Muscle of back (tissue), 13 donors: ENCODE measurements at places on chromosomes 2 and 18. TPM values are rescaled to one million over a fixed set of nuclear protein-coding genes. Genes with fewer than 3 reads are reported as not detected.

DNA sequence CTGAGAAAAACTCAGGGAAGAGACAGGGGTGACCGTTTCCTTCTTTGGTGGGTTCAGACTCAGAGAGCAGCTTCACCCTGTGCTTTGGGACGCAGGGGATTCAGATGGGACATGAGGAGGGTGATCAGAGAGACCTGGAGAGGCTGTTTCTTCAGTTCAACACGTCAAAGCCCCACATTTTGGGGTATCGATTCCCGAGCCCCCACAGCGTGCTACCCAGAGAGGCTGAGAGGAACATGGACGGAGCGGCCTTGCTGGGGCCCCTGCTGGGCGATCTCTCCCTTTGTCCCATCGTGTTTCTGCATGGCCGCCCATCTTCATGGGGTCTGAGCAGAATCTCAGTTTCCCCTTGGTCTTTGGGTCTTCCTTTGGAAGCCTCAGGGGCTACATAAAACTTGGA lies 38.2 kb upstream of the PXDN start:
- DNase-seq, result no peak

- no peak for DNase-seq
Measured at GRCh38 chr2:225616372-225616771, 216.9 kb downstream of the NYAP2 start.

DNA sequence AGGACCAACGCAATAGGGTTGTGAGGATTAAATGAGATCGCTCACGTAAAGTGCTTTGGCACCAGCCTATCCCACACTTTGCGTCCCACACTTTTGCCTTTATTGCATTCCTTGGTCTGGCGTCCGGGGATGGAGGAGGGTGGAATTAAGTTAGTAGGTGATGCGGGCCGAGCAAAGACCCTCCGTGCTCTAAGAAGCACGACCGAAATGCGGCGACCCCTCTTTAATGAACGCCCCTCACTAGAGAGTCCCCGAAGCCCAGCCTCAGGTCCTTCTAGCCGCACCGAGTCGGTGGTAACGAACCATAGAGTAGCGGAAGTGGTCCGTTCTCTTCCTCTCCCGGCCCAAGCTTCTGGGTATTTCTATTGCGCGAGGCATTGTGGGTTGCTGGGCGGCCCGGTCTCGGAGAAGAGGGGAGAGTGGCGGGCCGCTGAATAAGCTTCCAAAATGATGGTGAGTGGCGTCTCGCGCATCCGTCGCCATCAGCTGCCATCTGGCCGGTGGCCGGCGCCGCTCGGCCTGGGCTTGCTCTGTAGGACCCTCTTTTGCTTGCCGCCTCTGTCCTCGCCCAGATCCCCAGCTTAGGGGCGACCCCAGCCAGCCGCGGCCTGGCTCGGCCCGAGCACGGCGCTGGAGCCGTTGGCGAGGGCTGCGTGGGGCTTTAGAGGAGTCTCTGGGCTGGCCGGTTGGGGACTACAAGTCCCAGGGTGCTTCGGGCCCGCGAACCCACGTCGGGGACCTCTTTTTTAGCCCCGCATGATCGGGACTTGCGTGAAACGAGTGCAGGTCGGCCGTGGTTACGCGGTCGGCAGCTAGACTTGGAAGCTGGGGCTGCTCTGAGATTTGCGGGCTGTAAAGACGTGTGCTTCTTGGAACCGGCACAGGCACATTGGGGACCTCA lies at the start of gene CCT7:
Gene CCT7 (plus strand): TSS at position 377 of the 901 bp plus-strand sequence. CDS start 71 bp downstream, at position 448.
- peak; percentile 92 for DNase-seq

The SNRNP27 gene
- 69.4 TPM for polyA plus RNA-seq

- peak; percentile 99 for DNase-seq
Measured at GRCh38 chr18:48538531-48539405, at the start of gene CTIF. Gene CTIF, plus strand, starts transcription at chr18:48539031. Its CDS starts 80,535 bp downstream, at chr18:48619566.

The C18orf63 gene
- polyA plus RNA-seq, result 0.11 TPM

The TLX2 gene
- polyA plus RNA-seq, result not detected

The ANKRD62 gene
- not detected for polyA plus RNA-seq

DNA sequence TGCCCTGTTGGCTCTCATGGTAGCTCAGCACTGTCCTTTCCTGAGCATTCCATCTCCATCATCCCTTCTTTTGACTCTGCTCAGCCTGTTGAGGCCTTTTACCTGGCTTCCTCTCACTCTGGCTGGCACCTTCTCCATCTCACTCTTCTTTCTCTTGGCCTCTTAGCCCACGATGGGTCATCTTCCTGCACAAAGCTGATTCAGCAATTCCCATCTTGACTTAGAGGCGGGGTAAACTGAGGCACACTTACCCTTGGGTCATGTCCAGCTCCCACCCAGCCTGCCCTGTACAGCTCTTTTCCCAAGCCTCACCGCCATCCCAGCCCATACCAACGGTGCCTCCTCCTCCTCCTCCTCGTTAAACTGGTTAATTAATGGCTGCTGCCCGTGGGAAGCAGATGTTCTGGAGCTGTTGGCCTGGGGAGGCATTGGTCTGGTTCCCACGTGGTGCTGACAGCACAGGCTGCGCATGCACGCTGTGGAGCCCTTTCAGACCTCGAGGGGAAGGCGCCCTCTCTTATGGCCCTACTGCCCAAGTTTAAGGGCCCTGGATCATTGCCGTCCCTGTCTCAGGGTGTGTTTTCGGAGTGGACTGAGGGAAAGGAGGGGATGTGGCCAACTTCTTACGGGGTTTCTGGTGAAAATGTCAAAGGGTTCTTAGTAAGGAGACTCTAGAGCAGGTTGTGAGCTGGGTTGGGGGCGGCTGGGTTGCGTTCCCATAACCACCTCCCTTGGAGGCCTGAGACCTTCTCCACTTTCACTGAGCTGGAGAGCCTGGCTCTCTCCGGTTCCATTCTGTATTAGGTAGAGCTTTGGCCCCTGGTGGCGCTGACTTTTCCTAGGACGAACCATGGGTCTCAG lies 10.9 kb downstream of the WNT10A start:
- DNase-seq, result no peak

GRCh38 chr2:59938181-59938580 lies 615.3 kb downstream of the BCL11A start:
- DNase-seq, result no peak

DNA sequence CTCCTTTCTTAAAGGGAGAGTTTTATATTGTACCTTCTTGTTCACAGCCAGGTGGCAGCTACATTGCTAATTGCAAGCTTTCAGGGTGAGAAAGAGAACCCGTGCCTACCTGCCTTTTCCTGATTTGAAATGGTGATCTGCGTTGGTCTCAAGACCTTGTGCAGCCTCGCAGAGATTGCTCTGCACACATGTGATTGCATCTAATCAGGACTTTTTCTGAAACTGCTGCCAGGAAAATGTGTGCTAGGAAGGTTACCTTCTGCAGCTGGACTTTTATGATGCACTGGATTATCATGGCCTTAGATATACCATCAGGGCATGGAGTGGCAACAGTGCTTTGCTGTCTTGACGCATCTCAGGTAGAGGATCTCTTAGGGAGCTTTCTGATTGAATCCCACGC lies 45.1 kb downstream of the AGAP1 start:
- DNase-seq, result no peak

DNA sequence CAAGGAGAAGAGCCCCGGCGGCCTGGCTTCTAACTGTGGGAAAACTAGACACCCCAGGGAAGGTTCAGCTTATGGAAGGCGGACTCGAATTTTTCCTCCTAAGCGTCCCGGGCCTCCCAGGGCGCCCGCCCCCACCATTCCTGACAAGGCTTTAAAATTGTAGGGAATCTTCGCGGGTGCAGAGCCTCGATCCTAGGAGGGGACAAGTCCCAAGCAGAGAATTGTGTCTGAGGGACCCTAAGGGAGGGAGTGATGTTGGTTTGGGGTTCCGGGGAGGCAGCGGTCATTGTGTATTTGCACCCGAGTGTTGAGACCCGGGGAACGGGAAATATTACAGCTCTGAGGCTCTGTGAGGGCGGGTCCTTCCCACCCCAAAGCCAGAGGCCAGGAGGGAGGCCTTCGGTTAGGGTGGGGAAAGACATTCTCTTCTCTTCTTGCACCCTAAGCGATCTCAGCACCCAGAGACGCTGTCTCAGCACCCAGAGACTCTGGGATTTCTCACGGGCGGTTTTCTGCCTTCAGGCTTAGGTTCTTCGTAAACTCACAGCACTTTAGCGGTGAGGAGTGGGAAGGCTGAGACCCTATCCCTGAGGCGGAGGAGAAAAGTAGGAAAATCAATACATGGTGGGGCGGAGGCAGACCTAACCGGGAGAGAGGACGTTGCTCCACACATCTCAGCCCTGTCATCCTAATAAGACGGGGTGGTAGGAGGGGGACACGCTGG lies 7.6 kb downstream of the OSR1 start:
- peak; percentile 21 for DNase-seq

DNA sequence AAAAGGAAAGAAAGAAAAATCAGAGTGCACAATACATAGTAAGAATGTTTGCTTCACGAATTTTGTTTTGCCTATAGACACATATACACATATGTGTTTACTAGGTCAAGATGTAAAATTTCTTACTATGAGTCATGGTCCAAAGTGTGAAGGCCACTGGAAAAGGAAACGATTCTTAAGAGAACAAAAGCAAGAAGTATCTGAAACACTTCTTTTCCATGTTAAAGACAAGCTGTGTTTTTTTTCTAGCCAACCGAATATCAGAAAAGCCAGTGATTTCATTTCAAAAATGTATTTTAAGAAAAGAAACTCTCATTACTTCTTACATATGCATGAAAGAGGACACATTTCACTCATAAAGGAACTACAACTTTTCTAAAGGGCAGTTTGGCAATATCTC lies 24.9 kb downstream of the PECR start:
- no peak for DNase-seq

- DNase-seq, result no peak
Measured at GRCh38 chr2:238466243-238466756, 39.6 kb downstream of the ASB1 start.

DNA sequence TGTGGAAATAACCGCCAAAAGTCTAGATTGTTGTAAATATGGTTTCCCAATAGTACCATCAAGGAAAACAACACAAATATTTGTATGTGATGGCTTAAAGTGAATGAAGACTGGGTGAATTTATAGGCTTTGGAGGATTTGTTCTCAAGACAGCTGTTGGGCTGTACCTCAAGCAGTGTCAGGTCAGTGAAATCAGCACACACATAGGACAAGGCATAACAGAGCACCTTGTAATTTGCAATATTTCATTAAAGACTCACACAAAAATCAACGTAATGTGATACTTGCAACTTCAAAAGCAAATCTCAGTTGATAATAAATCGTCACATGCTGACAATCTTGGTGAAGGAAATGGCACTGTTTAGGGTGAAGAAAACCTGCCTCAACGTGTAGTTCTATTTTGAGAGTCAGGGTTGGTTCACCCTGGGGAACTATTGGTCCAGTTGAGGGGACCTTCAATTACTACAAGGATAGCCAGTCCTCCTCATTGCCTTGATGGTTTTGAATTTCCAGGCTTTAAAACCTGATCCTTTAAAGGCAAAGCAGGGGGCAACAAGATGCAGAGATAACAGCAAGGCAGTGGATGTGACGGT lies 126.8 kb upstream of the ST6GAL2 start:
- no peak for DNase-seq

The RGPD5 gene
- 23.6 TPM for polyA plus RNA-seq

GRCh38 chr18:9428862-9429661 lies 46.3 kb upstream of the RALBP1 start:
- DNase-seq, result no peak

GRCh38 chr2:238644095-238645081 lies 203.5 kb upstream of the TWIST2 start:
- DNase-seq, result peak; percentile 67

DNA sequence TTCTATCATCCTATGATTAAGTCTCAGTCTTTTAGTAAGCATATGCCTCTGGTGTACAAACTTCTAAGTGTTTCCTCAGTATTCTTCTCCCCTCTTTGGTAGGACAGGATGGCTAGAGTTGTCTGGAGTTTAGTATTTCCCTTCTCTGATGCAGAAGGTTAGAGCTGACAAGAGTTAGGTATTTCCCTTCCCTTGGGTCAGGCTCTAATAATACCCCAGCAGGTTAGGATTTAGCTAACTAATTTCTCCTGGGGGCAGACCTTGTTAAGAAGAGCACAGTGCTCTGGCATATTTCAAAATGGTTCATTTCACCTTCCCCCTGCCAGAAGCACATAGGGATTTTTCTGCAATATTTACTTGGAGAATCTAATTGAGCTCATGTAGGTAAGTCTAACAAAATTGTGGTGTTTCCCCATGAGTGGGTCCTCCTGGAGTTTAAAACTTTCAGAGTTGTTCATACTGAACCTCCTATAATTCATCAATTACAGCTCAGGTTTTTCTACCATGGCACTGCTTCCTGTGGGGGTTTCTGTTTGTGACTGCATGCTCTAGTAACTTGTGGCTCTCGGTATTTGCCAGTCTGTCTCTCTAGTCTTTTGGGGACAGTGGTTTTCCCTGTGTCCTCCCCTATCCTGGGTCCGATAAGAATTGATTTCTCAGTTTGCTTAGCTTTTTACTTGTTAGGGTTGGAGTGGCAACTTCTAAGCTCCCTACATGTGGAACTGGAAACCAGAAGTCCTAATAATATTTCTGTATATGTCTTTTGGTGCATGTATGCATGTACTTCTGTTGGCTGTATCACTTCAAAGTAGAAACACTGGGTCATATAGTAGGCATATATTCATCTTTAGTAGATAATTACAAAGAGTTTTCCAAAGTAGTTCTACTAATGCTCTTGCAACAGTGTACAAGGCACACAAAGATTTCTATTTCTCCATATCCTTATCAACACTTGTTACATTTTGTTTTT lies 77.7 kb downstream of the GDF7 start:
- DNase-seq, result no peak

GRCh38 chr2:50004667-50005066 lies 850.4 kb upstream of the FSHR start:
- DNase-seq, result no peak

- DNase-seq, result no peak
Measured at GRCh38 chr2:31980674-31981356, 30.0 kb downstream of the MEMO1 start.

GRCh38 chr2:219748671-219749570 lies 121.5 kb downstream of the SLC4A3 start:
- DNase-seq, result no peak

- peak; percentile 24 for DNase-seq
Measured at GRCh38 chr18:56240405-56240804, 398.0 kb downstream of the TXNL1 start.

The SMPD4 gene
- polyA plus RNA-seq, result 39.5 TPM

DNA sequence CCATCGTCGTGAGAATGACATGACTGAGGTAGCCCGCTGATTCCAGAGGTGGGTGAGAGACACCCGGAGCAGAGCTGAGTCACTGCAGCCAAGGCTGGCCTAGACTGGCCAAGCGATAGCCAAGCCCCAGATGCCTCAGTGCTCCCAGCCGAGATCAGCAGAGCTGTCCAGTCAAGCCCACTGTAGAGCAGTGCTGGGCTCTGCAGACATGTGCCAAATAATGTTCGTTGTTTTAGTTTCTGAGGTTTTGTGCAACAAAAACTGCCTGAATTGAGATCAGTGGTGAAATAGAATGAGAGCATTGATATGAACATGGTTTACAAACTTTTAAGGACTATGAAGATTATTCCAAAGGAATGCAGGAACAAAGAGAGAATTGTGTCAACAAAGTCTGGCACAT lies 42.1 kb downstream of the INSIG2 start:
- no peak for DNase-seq

DNA sequence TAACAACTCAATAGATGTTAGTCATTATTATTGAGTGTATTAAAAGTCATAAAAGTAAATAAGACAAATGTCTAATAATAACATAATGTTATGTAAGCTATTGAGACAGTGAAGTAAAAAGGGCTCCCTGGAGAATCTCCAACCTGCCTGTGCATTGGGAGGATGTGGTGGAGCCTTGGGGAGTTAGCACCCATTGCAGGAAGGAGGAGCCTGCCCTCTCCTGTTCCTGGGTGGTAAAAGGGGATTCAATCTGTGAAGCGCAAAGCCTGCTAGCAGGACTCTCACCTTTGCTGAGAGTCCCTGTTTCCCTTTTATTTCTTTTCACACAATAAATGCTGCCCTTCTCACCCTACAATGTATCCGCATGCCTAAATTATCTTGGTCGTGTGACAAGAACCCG lies 206.1 kb downstream of the RAB3GAP1 start:
- DNase-seq, result no peak

- DNase-seq, result no peak
Measured at GRCh38 chr18:31104444-31104843, 2.2 kb upstream of the DSC2 start.
